ENCODE measurements at places on chromosomes 2 and 18. TPM values are rescaled to one million over a fixed set of nuclear protein-coding genes. Genes with fewer than 3 reads are reported as not detected.

ZSWIM2 gene
- total RNA-seq: not detected

- DNase-seq: no peak
Observed at GRCh38 chr2:229520691-229521096, 193.7 kb downstream of the DNER start.

DNA sequence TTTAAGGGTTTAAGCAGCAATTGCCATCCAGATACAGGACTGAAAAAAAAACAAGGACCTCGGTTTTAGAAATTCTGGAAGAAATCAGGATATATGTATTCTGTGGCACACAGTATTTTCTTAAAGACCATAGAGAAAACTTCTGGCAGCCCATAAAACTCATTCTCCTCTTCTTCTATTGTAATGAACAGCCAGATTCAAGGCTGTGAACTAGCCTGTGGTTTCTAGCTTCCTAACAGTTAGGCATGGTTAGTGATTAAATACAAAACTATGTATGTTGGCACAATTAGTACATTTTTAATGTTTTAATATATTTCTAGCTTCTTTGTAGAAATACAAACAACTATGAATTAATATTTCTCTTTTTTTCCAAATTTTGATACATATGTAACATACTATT, 555.7 kb downstream of the DSC3 start:
- DNase-seq: no peak

LYG1 gene
- total RNA-seq: 0.12 TPM

PIEZO2 gene
- total RNA-seq: 8.9 TPM

DNA sequence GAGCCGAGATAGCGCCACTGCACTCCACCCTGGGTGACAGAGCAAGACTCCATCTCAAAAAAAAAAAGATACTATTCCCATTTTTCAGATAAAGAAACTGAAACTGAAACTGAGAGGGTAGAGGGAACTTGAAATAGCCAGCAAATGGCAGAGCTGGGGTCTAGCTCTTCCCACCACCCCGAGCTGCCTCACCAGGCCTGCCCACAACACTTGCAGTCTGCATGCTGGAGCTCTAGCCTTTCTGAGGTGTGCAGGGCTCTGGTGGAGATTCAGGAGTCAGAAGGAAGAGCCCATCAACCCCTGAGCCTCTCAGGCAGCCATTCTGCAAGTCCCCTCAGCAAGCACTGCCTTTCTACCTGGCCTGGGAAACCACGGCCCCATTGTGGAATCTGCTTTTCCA, 14.3 kb downstream of the EDAR start:
- no peak for DNase-seq

TUBB6 gene
- 126 TPM for total RNA-seq

DNER gene
- 7.1 TPM for total RNA-seq

IGFBP5 gene
- total RNA-seq: 374 TPM

DNA sequence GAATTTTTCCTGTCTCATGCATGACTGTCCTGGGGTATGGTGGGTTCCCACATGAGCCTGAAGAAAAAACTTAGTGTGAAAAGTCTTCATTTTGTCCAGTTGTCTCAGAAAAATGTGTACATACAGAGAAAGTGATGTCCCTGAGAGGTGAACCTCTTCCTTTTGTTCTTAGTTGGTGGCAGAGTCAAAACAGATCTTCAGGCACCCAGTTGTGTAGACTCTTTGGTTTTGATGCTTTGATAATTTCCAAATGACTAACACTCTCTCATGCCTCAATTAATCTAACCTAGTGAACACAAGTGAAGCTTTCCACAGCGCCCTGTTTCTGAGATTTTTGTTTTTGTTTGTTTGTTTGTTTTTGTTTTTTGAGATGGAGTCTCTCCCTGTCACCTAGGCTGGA, 273.5 kb downstream of the PIK3C3 start:
- DNase-seq: no peak

GRCh38 chr2:206688990-206689389, 29.2 kb downstream of the DYTN start:
- DNase-seq: no peak

HMSD gene
- total RNA-seq: 0.12 TPM

GPR39 gene
- total RNA-seq: 5.1 TPM

- DNase-seq: no peak
Observed at GRCh38 chr18:34991152-34991551, 50.1 kb upstream of the MAPRE2 start.

DNA sequence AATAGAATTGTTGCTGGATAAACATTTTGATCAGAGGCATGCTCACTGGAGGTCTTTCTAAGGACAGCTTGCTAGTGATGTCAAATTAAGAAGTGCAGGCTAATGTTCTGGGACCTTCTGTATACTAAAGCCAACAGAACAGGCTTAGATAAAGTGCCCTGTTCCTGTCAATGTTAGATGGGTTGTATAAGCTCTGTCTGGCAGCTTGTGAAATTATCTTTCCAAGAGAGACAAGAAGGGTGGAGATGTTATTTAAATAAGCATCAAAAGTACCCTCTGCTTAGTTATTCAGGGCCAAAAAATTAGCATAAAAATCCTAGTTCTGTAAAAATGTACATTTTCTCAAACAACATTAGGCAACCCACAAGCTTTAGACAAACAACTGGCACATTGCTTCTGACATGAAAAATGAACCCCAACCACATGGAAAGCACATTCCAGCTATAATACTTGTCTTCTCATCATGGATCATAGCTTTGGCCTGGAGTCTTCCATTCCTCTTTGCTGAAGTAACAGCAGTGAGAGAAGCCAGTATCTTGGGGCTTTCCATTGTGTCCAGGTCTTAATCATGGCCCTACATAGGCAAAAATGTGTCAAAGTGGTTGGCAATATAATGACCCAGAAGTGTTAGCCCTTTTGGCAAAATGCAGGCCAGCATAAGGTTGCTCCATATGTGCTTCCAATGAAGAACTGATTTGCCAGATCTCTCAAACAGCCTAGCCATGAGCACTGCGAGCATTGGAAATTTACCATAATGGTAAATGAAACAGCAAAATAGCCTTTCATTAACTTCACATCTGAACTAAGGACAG, 478.1 kb upstream of the ZNF804A start:
- no peak for DNase-seq

GRCh38 chr18:46433121-46433826, 223.7 kb downstream of the LOXHD1 start:
- no peak for DNase-seq

DNA sequence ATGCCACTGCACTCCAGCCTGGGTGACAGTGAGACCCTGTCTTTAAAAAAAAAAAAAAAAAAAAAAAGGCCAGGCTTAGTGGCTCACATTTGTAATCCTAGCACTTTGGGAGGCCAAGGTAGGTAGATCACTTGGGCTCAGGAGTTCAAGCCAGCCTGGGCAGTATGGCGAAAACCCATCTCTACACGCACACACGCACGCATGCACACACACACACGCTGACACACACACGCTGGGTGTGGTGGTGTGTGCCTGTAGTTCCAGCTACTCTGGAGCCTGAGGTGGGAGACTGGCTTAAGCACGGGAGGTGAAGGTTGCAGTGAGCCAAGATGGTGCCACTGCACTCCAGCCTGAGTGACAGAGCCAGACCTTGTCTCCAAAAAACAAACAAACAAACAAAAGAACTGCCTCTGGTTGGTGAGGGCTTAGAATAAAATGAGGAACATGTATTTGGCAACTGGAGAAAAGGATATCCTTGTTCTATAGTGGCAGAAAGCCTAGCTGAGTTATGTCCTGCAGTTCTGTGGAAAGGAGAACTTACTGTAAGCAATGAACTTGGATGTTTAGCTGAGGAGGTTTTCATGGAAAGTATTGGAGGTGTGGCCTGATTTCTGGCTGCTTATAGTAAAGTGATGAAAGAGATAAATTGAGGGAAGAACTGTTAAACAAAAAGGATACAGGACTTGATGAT, 34.0 kb downstream of the HAT1 start:
- DNase-seq: no peak

LRRC30 gene
- total RNA-seq: not detected

PLCD4 gene
- 0.29 TPM for total RNA-seq

TGIF1 gene
- 126 TPM for total RNA-seq

- no peak for DNase-seq
Observed at GRCh38 chr2:141439524-141439923, 691.3 kb downstream of the LRP1B start.

DNA sequence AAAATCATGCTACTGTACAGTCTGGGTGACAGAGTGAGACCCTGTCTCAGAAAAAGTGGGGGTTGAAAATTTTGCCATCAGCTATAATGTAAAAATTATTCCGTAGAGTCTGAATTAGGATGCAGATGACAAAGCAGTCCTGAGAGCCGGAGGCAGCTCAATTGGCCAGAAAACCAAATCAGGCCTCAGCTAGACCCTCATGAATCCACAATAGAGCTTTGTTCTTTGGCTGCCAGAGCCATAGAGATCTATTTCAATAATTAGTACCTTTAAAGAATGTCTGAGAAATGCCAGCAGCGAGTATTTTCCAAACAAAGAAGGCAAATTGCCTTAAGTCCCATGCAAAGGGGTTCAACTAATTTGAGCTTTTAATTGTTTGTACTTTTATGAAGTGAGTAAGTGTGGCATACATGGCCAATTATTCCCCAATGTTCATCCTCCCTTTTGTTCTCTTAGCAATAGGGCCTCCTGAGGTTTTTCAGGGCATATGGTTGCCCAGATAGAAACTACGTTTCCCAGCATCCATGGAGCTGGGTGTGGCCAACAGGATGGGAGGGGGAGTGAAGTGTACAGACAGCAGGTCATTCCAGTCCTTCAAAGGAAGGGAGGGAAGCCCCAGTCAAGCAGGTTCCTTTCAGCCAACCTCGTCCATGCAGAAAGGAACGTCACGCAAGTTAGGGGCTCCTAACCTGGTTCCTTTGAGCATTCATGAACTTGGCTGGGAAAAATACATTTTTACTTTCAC, 211.3 kb upstream of the APCDD1 start:
- DNase-seq: no peak

C2orf78 gene
- total RNA-seq: 0.45 TPM

- no peak for DNase-seq
Observed at GRCh38 chr2:217220228-217221013, 360.6 kb upstream of the TNP1 start.
